Heart left ventricle (tissue), 16 donors: ENCODE measurements at places on chromosomes 1 and 21. TPM values are rescaled to one million over a fixed set of nuclear protein-coding genes. Genes with fewer than 3 reads are reported as not detected.

GRCh38 chr1:30758785-30759380, 1.3 kb upstream of the LAPTM5 start:
- H3K27ac ChIP-seq, result no peak overlapping the region
- H3K36me3 ChIP-seq, result no peaks in the 10 kb centered on the region
- H3K4me3 ChIP-seq, result no peak overlapping the region
- no peak for DNase-seq
- H3K27me3 ChIP-seq, result no peaks in the 10 kb centered on the region

GRCh38 chr1:62539028-62539447, 58.3 kb upstream of the ANGPTL3 start:
- H3K4me1 ChIP-seq, result no peaks in the 10 kb centered on the region
- DNase-seq, result no peak
- H3K36me3 ChIP-seq, result no peaks in the 10 kb centered on the region
- H3K27ac ChIP-seq, result no peak overlapping the region
- no peak overlapping the region for H3K4me3 ChIP-seq

- H3K4me3 ChIP-seq, result no peak overlapping the region
- no peak overlapping the region for H3K27ac ChIP-seq
- no peaks in the 10 kb centered on the region for H3K27me3 ChIP-seq
- no peak for DNase-seq
- no peaks in the 10 kb centered on the region for H3K4me1 ChIP-seq
- H3K36me3 ChIP-seq, result peaks cover 14% of the 10 kb centered on the region
Measured at GRCh38 chr1:198316546-198317100, 159.8 kb downstream of the NEK7 start.

The TINAGL1 gene
- polyA plus RNA-seq, result 354 TPM

DNA sequence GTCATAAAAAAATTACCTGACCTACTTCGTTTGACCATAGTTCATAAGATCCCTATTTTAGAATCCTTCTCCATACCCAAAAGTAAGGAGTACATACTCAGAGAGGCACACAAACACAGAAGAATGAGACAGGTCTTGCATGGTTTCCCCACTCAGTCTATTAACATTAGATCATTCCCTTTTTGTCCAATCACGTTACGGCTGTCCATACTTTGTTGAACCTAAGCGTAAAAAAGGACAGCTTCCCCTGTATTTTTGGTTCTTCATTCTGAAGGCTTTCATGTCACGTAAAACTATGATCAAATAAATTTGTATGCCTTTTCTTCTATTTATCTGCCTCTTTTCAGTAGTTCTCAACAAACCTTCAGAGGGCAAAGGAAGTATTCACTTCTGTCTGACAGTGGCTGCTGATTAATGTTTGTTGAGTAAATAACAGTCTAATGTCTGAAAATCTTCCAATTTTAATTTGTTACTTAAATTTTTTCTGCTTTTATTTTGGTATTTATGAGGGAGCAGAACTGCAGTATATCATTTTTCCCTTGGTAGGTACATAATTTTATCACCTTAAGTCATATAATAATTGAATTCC, 16.4 kb downstream of the PKN2 start:
- no peak for DNase-seq
- H3K27ac ChIP-seq, result no peak overlapping the region
- no peak overlapping the region for H3K4me3 ChIP-seq
- H3K36me3 ChIP-seq, result no peaks in the 10 kb centered on the region

The S100A5 gene
- polyA plus RNA-seq, result not detected

GRCh38 chr1:15460708-15461095, 4.2 kb downstream of the CELA2A start:
- no peaks in the 10 kb centered on the region for H3K4me1 ChIP-seq
- no peak overlapping the region for H3K27ac ChIP-seq
- H3K4me3 ChIP-seq, result no peak overlapping the region
- no peak for DNase-seq

DNA sequence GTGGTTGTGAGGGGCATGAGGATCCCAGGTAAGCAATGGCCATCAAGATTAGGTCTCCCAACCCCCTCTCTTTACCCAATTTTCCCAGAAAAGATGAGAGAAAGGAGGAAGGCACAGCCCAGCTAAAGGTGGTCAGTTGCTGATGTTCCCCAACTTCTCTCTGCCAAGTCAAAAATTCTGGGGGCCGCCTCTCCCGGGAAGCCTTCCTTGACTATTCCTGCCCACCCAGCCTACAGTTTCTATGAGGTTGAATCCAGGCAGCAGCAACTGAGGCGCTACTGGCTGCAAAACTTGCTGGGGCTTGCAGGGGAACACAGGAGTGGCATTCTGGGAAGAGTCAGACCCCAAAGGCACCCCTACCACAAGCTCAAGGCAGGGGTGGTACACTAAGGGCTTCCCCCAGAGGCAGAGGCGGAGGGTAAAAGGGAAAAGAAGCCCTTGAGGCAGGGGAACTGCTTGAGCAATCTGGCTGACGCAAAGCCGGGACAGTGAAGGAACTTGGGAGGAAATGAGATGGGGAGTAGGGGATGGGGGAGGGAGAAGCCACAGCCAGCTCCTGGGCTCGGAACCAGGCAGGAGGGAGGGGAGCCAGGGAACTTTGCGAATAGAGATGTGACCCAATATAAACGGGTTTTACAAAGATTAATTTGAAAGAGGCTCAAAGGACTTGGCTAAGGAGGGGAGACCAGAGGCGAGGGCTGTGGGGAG, 31.2 kb downstream of the SDC3 start:
- H3K27me3 ChIP-seq, result no peaks in the 10 kb centered on the region
- H3K4me1 ChIP-seq, result peaks cover 13% of the 10 kb centered on the region
- no peak overlapping the region for H3K27ac ChIP-seq
- H3K4me3 ChIP-seq, result no peak overlapping the region

The FAM76A gene
- polyA plus RNA-seq, result 4.4 TPM

The NES gene
- polyA plus RNA-seq, result 160 TPM

GRCh38 chr21:14541841-14542490, 4.1 kb downstream of the SAMSN1 start:
- peaks cover 27% of the 10 kb centered on the region for H3K4me1 ChIP-seq
- H3K27ac ChIP-seq, result no peak overlapping the region
- H3K36me3 ChIP-seq, result no peaks in the 10 kb centered on the region
- H3K4me3 ChIP-seq, result no peak overlapping the region
- H3K27me3 ChIP-seq, result no peaks in the 10 kb centered on the region

The TNFSF4 gene
- 0.42 TPM for polyA plus RNA-seq
